ENCODE measurements at places on chromosomes 1 and 21.

DNA sequence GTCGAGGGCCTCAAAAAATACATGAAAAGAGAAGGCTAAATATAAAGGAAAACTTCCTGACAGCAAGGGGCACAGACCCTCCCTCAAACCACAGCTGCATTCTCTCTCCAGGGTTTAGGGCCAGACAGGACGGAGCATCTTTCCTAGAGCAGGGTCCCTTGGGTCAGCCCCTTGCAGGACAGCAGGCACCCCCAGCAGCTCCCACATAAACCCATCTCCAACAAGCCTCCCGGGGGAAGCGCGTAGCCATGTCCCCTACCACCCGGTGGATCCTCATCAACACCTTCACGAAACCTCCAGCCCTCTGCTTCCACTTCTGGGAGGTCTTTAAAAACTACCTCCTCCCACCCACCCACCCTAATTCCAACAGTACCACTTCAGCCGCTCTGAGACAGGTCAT is 59.5 kb downstream of the CD46 start:
- DNase-seq: no peak

GRCh38 chr1:7177021-7177420 is 391.8 kb downstream of the CAMTA1 start:
- DNase-seq: no peak

DNA sequence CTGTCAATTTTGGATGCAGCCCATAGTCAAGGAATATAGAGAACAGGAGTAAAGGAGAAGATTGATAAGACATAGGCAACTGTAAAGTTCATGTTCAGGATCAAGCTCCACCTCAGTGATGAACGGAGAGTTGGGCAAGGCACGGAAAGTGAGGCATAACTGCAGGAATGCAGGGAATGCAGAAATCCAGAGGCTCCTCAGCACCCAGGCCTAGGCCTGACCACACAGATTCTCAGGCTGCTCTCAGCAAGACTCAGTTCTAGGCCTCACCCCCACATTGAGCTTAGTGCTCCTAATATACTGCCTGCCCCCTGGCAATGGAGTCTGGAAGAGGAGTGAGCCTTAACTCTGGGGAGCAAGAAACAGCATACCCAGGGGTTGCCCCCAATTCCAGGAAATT is 36.3 kb upstream of the S1PR1 start:
- DNase-seq: peak; percentile 81

DNA sequence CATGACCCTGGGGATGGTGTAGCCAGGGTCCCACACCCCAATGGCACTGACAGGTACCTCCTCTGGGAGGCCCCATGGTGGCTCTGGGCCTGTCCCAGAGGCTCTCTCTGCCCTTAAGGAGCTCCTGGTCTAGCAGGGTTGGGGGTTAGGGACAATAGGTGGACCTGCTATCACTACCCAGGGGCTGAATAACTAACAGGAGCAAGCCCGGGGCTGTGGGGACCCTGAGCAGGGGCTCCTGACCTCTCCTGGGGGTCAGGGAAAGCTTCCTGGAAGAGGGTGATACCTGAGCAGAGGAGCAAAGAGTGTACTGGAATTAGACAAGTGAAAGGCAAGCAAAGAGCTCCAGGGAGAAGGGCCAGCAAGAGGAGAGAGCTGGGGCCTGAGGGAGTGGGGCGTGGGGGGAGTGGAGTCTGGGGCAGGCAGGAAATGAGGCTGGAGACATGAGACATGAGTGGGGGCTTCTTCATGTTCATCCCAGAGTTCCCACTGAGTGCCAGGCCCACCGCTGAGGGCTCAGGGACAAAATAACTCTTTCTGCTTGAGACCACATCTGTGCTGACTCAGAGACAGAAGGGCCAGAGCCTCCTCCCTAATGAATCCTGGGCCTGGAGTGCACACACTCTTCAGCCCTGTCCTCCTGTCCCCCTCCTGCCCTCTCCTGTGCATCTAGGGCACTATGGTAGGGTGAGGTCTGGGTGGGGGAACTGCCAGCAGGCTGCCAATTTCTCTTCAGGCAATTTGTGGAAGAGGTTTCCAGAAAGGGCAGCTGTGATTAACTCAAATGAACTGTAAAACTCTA is 517.6 kb downstream of the PTPRU start:
- DNase-seq: no peak

GRCh38 chr1:103365860-103366569 is 159.5 kb upstream of the RNPC3 start:
- no peak for DNase-seq

GRCh38 chr1:218679391-218679790 is 334.3 kb downstream of the TGFB2 start:
- no peak for DNase-seq

DNA sequence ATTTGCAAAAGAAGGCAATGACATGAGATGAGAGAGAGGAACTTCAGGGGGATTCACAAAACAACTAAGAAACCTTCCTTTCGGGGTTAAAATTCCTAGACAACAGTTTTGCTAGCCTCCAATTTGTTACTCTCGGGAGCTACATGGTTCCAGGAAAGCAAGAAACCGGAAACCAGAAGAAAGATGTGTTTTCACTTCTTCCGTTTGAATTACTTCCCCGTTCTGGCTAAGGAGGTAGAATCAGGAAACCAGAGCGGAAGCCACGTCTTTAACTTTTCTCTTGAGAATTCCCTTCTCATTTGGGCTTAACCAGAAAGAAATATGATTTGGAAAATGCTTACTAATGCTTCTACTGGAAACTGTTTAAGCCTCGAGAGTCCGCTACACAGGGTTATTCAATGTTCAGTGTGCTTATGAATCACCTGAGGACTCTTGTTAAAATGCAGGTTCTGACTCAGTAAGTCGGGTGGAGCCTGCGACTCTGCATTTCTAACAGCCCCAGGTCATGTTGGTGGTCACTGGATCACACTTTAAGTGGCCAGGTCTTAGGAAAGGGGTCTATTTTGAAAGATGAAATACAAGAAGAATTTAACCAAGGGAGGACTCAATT is 43.5 kb upstream of the MCOLN3 start:
- no peak for DNase-seq

- no peak for DNase-seq
Observed at GRCh38 chr1:109780982-109781381, 17.3 kb upstream of the EPS8L3 start.

GRCh38 chr1:221716713-221717484 is 25.0 kb downstream of the DUSP10 start:
- DNase-seq: no peak

DNA sequence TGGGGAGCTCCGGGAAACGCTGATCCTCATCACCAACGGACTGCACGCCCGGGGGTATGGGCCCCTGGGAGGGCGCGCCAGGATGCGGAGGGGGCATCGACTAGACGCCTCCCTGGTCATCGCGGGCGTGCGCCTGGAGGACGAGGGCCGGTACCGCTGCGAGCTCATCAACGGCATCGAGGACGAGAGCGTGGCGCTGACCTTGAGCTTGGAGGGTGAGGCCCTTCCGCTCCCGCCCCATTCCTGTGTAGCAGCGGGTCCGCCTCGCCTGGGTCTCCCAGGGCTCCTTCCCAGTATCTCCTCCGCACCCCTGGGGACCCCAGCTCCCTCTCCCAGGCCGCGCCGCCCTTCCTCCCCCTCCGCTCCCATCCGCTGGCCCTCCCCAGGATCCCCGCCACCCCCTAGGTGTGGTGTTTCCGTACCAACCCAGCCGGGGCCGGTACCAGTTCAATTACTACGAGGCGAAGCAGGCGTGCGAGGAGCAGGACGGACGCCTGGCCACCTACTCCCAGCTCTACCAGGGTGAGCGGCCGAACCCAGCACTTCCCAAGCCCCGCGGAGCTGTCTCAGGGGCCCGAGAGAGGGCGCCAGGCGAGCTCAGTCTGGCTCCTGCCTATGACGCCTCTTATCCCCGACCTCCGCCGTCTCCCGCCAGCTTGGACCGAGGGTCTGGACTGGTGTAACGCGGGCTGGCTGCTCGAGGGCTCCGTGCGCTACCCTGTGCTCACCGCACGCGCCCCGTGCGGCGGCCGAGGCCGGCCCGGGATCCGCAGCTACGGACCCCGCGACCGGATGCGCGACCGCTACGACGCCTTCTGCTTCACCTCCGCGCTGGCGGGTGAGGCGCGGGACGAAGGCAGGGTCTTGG is 5.0 kb downstream of the HAPLN2 start:
- DNase-seq: no peak

DNA sequence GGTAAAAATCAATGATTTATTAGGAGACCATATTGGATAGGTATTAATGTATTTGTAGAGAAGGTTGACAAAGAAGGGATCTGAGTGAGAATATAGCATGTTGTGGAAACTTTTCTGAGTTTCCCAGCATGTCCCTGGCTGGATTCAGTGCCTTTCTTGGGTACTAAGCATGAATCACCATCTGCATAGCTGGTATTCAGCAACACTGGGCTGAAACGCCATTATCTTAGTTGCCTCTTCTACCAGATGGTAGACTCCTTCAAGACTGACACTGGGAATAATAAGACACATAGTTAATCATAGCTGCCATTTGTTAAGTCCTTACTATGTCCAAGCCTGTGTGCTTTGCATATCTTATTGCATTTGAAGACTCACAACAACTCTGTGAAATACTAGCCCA is 45.5 kb downstream of the ATP5PF start:
- no peak for DNase-seq

DNA sequence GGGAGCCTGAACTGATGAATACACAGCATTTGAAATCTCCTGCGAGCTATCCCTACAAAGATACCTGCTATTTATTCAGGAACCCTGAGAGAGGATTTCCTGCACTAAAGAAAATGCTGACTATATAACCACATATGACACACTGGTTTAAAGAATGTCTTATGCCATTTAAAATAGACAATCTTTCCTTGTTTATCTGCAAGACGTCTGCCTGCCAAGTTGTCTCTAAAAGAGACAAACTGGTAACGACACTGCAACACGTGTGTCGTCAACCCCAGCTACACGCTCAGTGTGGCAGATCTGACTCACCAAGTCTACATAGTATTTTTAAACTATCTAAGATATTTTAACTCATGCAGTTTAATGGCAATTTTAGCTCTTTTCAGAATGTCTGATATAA is 42.7 kb downstream of the APP start:
- no peak for DNase-seq

DNA sequence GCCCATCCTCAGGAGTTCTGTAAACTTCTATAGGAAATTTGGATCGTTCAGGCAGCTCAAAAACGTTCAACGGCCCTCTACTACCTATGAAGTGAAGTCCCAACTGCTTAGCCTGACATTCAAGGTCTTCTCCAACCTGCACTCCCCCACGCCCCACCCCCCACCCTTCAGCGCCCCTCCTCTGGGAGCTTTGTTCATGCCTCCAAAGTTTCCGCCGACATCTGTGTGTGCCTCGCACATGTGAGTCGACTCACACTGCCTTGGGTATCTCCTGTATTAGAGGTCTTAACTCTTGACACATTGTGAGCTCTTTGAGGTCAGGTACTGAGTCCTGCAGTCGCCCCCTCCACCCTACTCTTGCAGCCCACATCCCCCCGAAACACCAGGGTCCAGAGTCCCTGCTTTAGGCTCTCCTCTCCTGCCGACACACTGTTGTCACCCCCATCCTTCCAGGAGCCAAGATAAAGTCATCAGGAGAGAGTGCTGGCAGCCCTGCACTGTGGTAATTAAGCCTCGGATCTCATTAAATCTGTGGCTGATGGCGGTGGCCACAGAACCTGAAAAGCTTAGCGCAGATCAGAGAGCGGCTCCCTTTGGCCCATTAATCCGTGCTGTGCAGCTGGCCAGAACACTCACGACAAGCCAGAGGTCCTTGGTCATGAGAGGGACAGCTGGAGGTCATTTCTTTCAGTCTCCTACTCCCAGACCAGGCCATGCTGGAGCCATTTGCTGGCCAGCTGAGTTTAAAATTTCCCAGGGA is 1.4 kb upstream of the PAFAH2 start:
- no peak for DNase-seq

- no peak for DNase-seq
Observed at GRCh38 chr1:170114906-170115305, 30.9 kb upstream of the NTMT2 start.

DNA sequence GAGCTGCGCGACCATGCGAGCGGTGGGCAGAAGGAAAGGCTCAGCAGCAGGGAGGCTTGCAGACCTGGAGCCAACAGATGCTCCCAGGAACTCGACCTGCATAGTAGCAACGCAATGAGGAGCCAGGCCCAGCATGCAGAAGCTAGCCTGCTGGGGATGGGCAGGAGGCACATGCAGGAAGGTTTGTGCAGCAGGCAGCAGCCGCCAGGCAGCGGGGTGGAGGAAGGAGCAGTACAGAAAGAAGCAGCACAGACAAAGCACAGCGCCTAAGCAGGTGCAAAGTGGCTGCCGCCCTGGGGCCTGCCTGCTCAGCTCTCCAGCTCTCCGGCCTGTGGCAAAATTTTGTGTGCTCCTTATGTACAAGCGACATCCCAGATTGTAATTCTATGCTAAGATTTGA is 213.5 kb upstream of the MAP1LC3C start:
- DNase-seq: no peak

DNA sequence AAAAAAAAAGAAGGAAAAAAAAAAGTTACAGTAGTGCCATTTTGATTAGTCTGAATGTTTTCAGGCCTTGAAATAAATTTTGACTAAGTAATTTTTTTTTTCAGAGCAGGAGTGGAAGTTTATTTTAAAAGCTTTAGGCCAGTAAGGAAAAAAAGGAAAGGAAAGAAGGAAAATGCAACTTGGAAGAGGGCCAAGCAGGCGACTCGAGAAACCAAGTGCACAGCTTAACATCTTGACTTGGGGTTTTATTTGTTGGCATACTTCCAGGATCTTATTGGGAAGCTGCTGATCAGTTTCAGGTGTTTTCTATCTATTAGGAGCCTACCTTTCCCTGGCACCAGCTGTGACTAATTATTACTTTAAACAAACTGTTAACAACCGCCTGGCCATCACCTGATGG is 41.7 kb downstream of the ATF3 start:
- no peak for DNase-seq

DNA sequence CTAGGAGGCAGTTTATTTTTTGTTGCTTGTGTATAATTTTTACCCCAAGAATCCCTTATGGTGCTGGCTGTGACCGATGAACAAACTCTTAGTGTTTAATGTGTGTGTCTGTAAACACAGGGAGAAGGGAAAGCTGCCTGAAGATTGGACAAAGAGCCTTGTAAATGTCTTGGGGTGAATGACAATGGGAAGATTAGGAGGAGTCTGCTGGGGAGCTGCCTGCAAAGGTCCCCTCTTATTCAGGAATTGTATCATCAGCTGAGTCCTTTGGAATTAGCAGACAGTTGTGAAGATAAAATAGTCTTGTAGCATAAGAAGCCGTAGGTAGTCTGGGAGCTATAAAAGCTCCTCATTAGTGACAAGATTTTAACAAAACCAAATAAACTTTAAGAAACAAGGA is 88.4 kb downstream of the RUNX1 start:
- no peak for DNase-seq

DNA sequence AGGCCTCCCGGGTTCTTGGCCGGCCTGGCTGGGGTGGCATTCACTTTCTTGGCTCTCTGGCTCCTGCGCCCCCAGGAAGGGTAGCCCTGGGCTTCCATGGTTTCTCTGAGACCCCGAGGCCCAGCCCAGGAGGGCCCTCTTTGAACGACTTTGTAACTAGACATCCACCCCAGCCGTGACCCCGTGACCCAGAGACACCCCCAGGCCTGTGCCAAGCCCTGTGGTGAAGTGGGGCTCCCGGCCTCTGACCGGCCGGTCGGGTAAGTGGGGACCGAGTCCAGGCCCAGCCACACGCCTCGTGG is 64.0 kb downstream of the COL18A1 start:
- DNase-seq: no peak

GRCh38 chr1:168083456-168084325 is 53.0 kb downstream of the GPR161 start:
- DNase-seq: no peak
